ENCODE measurements at places on chromosomes 6 and 20.
A peak's percentile ranks its signal among the peaks of the same experiment; 100 is the strongest.

- no peak for DNase-seq
Measured at GRCh38 chr20:53085720-53086119, 113.6 kb downstream of the TSHZ2 start.

DNA sequence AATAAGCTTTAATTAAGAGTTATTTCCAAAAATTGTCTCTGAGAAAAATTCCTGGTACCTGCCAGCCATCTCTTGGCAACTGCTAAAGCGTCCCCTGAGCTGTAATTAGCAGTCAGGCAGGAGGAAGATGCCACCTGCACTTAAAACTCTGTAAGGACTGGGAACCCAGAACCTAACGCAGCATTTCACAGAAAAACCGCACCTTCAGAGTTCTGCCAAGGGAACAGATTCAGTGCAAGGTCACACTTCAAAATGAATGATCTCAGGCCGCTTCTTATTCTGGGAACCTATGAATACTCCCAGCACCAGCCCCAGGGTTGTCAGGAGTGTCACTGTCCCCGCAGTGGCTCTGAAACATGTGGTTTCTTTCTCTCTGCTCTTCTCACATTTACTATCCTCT, 36.7 kb downstream of the INSM1 start:
- no peak for DNase-seq

GRCh38 chr6:56096946-56097621, 150.3 kb downstream of the COL21A1 start:
- no peak for DNase-seq

GRCh38 chr6:56764081-56764566, 121.4 kb upstream of the DST start:
- DNase-seq: peak; percentile 37

- peak; percentile 85 for DNase-seq
Measured at GRCh38 chr20:33689973-33690372, 3.8 kb upstream of the E2F1 start.

DNA sequence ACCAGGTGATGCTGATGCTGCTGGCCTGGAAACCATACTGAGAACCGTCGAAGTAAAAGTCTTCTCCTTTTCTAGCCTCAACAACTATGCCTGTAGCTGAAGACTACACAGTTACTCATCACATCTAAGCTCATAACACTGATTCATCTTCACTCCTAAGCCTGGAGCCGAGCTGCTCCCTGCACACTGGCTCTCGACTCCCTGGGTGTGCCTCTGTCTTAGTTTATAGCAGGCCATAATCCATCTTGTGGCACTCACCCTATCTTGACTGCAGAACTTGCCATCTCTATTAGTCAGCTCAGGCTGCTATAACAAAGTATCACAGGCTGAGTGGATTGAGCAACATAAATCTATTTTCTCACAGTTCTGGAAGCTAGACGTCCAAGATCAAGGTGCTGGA, 191.0 kb downstream of the UNC5CL start:
- DNase-seq: peak; percentile 17

GRCh38 chr6:88045521-88046136, 2.0 kb upstream of the SPACA1 start:
- DNase-seq: no peak

DNA sequence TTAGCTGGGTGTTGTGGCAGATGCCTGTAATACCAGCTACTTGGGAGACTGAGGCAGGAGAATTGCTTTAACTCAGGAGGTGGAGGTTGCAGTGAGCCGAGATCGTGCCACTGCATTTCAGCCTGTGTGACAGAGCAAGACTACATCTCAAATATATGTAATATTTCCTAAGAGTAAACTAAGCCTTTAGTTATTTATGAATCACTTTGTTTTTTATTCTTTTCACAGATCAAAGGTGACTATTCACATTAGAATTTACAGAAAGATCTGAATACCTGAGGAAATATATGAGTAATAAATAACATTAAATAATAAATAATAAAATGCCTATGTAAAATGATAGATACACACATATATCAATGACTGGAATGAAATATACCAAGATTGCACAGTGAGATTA, 630.8 kb upstream of the IMPG1 start:
- DNase-seq: no peak

GRCh38 chr6:157094038-157094437, 229.3 kb downstream of the TMEM242 start:
- DNase-seq: no peak

DNA sequence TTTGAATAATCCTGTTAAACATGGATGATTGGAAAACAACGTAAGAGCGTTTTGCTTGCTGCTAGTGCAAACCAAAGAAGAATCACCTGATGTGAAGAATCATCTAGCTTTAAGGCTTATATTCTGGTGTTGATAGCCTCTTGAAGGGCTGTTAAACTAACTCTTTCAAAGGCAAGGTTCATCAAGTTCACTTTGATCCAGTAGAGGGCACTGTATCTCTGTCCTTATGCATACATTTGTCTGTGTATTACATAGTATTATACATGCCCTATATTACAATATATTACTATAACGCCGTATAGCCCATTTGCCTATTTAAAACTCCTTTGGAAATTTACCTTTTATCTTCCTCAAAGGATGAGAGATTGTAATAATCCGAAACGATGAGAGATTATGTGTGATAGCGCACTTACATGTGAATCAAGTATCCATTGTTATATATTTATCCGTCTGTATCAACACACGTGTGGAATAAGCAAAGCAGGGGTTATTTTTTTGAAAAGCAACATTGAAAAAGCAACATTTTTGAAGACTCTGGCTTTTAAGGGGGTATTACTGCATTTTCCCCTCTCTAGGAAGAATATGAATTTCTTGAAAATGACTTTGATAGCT, 50.8 kb upstream of the NRN1 start:
- DNase-seq: peak; percentile 54

DNA sequence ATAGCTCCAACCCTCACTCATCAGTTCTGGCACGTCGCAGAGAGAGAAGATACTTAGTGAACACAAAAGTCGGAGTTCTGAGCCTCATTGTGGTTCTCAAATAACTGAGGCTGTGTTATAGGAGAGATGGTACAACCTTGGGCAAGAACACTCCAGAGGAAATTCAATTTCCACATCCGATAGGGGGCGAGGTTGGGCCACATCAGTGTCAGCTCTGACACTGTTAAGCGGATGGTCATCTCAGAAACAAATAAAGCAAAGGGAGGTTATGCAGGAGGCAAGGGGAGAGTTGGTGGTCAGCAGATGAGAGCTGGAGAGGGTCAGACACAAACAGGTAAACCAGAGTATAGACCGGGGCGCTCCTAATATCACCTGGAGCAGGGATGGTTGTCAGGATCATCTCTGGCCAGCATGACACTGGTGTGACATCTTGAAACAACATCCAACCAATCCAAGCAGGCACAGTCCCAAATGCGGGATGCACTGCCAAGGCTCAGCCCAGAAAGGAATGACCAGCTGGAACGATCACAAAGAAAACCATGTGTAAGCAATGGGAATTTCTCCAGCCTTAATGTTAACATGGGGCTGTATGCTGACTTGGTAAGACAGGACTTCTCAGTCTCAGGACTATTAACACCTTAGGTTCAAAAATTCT, 331.8 kb downstream of the HACE1 start:
- DNase-seq: peak; percentile 5

GRCh38 chr6:6515691-6516607, 72.6 kb upstream of the LY86 start:
- DNase-seq: no peak

DNA sequence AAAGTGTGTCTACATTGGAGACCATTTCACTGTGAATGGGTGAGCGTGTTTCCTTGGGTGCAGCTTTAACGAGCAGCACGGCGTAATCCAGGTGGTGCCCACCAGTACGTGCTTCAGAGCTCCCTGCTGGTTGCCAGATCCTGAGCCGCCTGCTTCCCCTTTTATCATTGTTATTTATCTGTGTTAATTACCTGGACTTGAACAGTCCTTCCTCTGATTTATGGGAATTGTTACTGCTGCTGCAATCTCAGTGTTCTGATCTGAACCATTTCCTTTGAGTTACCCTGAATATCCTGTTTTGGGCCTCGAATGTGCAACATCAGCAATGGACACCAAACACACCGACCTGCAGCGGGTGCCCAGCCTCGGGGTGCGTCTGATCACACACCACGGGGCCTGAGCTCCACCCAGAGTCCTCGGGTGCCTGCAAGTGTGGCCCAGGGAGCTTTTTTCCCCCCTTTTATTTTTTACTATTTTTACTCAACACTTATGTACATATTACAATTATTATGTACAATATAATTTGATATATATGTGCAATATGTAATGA, 81.3 kb downstream of the RPP40 start:
- DNase-seq: no peak

GRCh38 chr20:20731000-20731944, 18.8 kb upstream of the RALGAPA2 start:
- peak; percentile 26 for DNase-seq

DNA sequence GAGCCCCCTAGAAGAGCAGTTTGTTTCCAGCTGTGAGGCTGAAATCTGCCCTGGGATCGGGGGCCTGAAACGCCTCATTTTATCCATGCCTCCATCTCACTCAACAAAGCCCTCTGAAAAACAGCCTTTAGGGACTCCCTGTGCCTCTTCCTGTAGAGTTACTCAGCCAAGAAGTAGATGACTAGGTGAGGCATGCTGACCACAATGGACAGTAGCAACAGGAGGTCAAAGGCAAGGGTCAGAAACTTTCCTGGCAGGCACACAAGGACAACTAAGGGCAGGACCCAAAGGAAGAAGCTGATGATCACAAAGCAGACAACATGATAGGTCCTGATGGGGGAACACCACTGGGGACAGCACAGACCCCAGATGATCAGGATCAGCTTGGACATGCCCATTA, 12.8 kb downstream of the MAS1L start:
- no peak for DNase-seq

DNA sequence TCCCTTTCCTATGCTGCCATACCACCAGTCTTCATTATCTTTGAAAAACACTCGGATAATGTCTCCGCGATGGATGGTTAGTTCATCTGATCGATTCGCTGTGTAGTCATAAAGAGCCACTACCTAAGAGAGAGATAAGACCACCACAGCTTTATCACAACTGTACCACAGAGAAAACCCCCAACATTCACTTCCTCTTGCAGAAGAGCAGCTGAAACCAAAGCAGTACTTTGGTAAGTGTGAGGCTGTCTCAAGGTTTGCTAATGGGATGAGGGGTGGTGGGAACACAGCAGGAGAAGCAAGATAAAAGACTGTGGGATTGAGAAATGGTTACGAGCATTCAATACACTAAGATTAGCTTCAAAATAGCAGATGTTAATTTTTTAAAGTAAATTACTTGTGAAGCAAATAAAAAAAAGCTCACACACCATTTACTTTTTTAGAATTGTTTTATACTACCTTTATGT, 142.1 kb downstream of the MYB start:
- DNase-seq: peak; percentile 4

DNA sequence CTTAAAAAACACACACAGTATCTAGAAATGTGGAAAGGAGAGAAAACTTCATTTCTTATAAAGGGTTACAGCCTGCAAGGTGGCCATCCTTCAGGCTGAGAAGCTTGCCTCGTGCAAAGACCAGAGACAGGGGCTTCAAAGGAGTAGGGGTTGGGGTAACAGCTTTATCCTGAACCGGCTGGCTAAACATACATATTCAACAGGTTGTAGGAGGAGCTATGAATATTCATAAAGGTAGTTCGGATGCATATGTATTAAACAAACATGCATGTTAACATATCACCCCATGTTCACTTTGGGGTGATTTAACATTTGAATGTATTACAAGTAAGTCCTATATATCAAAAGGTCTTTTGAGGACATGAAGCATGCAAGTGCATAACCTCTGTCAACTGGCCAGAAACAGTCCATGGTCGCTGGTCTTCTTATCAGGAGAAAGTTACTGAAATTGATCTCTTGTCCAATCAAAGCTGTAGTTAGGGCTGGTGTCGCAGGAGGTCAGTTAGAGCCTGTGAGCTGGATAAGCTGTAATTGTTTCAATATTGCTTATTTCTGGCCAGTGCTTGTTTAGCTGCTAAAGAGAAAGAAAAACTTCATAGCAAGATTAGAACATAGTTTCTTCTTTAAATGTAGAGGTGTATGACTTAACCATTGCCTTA, 2.3 kb upstream of the STMND1 start:
- DNase-seq: no peak

- DNase-seq: no peak
Measured at GRCh38 chr6:23511817-23512216, 614.2 kb upstream of the NRSN1 start.

DNA sequence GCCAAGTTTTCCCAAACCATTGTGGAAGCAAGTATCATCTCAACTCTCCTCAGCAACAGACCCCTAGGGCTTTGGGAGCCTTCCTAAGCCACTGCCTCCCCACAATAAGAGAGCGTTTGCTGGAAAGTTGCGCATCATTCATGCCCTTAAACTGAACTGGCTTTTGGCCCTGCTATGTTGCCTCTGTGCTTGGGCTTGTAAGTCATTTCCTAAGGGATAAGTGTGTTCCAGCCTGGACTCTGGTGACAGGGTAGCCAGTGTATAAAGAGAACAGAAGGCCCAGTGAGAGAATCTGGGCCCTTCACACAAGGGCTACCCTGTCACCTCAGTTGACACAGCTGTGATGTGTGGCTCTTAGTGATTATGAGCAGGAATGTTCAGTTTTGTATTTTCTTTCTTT, 77.8 kb downstream of the COL9A1 start:
- no peak for DNase-seq

DNA sequence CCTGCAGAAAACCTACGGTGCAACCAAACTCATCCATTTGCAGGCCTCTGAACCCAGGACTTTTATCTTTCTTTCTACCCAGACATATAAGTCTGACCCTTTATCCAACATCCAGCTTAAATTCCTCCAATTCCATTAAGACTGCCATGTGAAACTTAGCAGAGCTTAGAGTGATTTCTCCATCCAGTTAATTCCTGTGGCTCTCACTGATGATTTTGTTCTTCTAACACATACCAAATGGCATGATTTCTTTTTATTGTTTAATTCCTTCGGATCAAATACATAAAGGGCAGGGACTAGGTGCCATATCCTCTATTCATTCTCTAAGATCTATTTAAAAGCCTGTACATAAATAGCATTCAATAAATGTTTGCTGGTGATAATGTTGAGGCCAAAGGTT, 92.9 kb downstream of the TASP1 start:
- no peak for DNase-seq

DNA sequence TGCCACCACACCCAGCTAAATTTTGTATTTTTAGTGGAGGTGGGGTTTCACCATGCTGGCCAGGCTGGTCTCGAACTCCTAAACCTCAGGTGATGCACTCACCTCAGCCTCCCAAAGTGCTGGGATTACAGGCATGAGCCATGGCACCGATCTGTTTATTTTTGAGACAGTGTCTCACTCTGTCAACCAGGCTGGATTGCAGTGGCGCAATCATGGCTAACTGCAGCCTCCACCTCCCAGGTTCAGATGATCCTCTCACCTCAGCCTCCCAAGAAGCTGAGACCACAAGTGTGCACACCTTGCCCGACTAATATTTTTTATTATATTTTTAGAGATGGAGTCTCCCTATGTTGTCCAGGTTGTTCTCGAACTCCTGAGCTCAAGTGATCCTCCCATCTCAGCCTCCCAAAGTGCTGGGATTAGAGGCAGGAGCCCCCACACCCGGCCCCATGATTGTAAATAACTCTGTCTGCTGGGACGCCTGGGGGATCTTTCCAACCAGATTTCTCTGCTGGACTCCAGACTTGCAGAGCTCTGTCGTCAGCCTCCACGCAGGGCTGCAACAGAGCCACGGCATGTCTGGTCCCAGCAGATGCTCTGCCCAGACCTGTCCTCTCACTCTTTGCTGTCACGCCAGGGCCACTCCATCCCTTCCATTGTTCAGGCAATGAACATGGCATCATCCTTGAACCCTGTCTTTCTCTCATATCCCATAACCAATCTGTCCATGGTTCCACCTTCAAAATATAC, 25.3 kb downstream of the SYNJ2 start:
- no peak for DNase-seq
